ENCODE measurements at places on chromosomes 6 and 20.
A peak's percentile ranks its signal among the peaks of the same experiment; 100 is the strongest.

- H3K4me3 ChIP-seq = no peak overlapping the region
- H3K27me3 ChIP-seq = no peaks in the 10 kb centered on the region
- no peaks in the 10 kb centered on the region for H3K4me1 ChIP-seq
- H3K36me3 ChIP-seq = no peaks in the 10 kb centered on the region
Measured at GRCh38 chr6:88142297-88142668, 23.9 kb downstream of the CNR1 start.

GRCh38 chr6:30913721-30914075 lies 340 bp upstream of the VARS2 start:
- H3K4me3 ChIP-seq = peak overlapping the region; percentile 10
- H3K27ac ChIP-seq = peak overlapping the region; percentile 89
- H3K4me1 ChIP-seq = peaks cover 3% of the 10 kb centered on the region
- H3K36me3 ChIP-seq = no peaks in the 10 kb centered on the region

DNA sequence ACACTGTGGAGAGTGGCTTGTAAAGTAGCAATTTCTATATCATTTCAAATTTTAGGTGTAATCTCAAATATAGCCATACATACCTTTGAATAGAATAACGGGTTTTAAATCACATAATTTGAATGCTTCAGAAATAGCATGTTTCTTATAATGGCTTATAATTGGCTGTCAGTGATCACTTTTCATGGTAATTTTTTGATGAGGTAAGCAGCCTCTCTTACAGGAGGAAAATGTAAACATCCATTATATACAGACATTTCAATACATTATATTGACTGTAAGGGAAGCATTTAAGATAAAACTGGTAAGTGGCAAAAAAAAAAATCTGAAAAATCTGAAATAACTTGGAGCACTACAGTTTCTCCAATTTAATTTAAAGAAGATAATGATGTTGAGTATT lies 67.8 kb upstream of the PHACTR2 start:
- no peaks in the 10 kb centered on the region for H3K27me3 ChIP-seq
- no peaks in the 10 kb centered on the region for H3K36me3 ChIP-seq
- H3K4me1 ChIP-seq = no peaks in the 10 kb centered on the region
- no peak for DNase-seq
- H3K4me3 ChIP-seq = no peak overlapping the region

DNA sequence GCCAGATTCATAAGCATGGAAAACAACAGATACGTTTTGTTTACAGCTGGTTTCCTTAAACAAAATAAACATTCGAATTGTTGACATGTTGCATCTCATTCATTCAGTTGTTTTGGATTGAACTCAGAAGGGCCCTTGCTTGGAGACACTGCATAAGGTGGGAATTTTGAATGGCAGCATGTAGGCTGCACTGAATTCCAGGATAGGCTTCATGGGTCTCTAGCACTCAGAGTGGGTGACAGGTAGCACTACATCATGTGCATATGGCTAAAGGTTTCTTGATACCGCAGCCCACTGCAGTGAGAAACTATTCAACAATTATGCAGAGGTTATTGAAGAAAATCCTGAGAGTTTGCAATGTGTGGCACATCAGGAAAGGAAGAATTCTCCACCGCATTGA lies 1.6 kb downstream of the BEND6 start:
- no peak overlapping the region for H3K27ac ChIP-seq
- H3K4me3 ChIP-seq = no peak overlapping the region
- H3K4me1 ChIP-seq = no peaks in the 10 kb centered on the region
- no peaks in the 10 kb centered on the region for H3K36me3 ChIP-seq
